IMR-90 (cell line): ENCODE measurements at places on chromosomes 13 and 19.
A peak's percentile ranks its signal among the peaks of the same experiment; 100 is the strongest.

DNA sequence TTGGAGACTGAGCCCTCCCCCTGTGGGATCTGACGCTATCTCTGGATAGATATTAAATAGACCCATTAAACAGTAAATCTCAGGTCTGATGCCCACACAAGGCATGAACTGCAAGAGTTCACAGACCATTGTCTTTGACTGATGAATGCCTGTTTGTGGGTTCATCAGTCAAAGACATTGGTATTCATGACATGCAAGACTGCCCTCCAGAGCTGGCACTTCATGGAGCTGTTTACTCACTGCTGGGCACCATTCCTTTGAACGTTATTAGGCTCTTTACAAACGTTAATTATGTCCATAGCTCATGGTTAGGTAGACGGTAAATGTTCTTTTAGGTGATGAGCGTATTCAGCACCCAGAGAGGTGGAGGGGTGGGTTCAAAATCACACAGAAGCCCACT lies 111.8 kb upstream of the PABPC3 start:
- DNase-seq, result no peak

- DNase-seq, result no peak
Measured at GRCh38 chr13:90565985-90566713, 781.3 kb upstream of the MIR17HG start.

GRCh38 chr13:28536371-28536770 lies 41.4 kb upstream of the FLT1 start:
- no peak for DNase-seq

GRCh38 chr19:33661336-33661735 lies 39.6 kb downstream of the CHST8 start:
- no peak for DNase-seq

DNA sequence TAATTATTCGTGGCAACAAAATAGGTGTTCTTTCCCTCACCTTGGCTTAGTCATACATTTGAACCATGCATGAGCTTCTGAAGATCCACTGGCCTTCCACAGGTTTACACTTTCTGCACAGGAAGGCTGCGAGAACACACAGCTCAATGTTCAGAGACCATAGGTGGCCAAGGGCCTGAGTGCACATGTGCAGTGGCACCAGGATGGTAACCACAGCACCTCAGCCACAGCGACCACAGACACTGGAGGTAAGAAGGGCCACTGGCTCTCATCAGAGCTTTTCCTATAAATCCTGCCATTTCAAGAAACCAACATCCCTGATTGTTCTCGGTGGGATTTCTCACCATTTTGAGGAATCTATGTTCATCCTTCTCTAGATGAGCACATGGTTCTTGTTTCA lies 1.6 kb downstream of the DCLK1 start:
- DNase-seq, result no peak

GRCh38 chr13:37595162-37595561 lies 3.4 kb downstream of the POSTN start:
- peak; percentile 47 for DNase-seq

GRCh38 chr13:36531746-36532486 lies 99.6 kb downstream of the CCNA1 start:
- no peak for DNase-seq

DNA sequence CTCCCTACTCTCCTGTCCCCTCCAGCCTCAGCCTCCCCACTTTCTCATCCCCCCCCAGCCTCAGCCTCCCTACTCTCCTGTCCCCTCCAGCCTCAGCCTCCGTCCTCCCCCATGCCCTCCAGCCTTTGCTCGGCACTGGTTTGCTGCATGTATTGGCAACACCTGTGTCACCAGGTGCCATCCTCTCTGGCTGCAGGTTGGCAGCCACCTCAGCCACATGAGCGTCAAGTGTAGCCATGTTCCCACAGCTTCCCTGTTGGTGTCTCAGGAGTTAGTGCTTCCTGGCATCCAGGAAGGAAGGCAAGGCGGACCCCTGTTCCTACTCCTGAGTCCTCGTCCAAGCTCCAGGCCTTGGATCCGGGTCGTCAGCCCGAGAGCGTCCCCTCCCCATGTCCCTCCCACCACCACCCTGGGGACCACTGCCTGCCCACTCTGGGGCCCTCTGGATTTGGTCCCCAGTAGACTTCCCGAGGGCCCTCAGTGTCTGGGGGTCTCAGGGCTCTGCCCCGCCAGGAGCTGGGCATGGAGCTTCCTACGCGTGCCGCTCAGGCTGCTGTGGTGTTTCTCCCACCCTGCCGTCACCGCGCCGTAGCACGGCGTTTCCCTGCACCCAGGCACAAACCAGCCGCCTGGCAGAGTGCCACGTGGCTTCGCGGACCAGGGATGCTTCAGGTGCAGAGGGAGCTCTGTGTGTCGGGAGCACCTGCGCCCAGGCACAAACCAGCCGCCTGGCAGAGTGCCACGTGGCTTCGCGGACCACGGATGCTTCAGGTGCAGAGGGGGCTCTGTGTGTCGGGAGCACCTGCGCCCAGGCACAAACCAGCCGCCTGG lies 128.3 kb upstream of the MCF2L start:
- DNase-seq, result no peak

DNA sequence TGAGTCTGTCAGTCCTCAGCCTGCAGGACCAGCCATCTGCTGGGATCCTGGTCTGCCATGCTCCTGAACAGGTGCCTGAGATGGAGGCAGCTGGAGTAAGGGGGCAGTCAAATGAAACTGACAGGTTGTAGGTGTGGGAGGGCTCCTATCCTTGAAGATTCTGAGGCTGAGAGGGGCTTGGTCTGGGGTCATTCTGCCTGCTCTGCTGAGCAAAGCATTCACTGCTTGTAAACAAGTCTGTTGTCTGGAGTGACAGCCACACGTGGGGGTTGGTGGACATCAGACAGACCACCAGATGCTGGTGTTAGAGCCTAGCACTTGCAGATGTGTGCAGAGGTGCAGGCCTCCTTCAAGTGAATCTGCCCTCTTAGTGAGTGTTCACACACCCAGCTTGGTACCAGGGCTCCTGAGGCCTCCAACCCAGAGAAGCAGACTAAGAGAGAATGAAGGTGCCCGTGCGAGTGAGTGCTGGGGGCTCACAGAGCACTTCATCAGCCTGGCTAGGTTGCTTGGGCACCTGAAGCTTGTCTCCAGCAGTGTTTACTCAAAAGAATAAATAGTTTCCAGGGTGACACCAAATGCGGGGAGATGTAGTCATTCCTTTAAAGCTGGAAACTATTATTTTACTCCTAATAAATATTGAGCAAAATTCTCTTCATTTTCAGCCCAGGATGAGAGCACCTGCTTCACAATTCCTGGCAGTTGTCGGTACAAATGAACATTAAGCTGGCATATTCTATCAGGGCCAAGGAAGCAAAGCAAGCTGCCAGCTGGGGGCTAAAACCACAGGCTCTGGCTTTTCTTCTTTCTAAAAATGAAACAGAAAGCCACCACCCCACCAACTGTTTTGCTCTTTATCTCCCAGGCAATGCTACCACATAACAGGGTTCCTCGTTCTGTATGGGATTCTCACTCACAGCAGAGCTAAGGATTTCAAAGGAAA lies 82.3 kb downstream of the RNASEH2B start:
- no peak for DNase-seq
